Fibroblast of the aortic adventitia (primary cell): ENCODE measurements at places on chromosomes 1 and 21. TPM values are rescaled to one million over a fixed set of nuclear protein-coding genes. Genes with fewer than 3 reads are reported as not detected.

Gene GPR161
- 7.0 and 12.3 TPM in 2 replicates for total RNA-seq

Gene TFAP2E
- 0.18 and 0.25 TPM in 2 replicates for total RNA-seq

Gene TTC39A
- total RNA-seq = 0.25 and 2.0 TPM in 2 replicates

Gene TDRD5
- total RNA-seq = not detected in 2 replicates

Gene SLC27A3
- total RNA-seq = 11.5 and 113 TPM in 2 replicates

Gene BSND
- total RNA-seq = not detected in 2 replicates

Gene IL22RA1
- 0.09 TPM in 1 of 2 replicates, not detected in the other for total RNA-seq

Gene CRTC2
- 6.6 and 8.6 TPM in 2 replicates for total RNA-seq

Gene NIT1
- total RNA-seq = 13.3 and 18.3 TPM in 2 replicates

Gene FCGR3A
- total RNA-seq = not detected in 2 replicates

Gene WNT2B
- 1.8 and 2.4 TPM in 2 replicates for total RNA-seq

Gene RAB3B
- 3.6 and 63.4 TPM in 2 replicates for total RNA-seq

Gene CYP4Z1
- total RNA-seq = not detected in 2 replicates

Gene RIPK4
- 0.45 TPM in 1 of 2 replicates, not detected in the other for total RNA-seq

Gene CYP4X1
- total RNA-seq = 2.1 and 3.3 TPM in 2 replicates

Gene UBE2U
- total RNA-seq = not detected in 2 replicates

Gene KRTAP10-5
- not detected in 2 replicates for total RNA-seq

Gene SMPDL3B
- 0.09 TPM in 1 of 2 replicates, not detected in the other for total RNA-seq

Gene APCS
- total RNA-seq = not detected in 2 replicates

Gene SELE
- not detected in 2 replicates for total RNA-seq

Gene GPR137B
- total RNA-seq = 6.8 and 14.9 TPM in 2 replicates
